ENCODE measurements at places on chromosomes 4 and X.

DNA sequence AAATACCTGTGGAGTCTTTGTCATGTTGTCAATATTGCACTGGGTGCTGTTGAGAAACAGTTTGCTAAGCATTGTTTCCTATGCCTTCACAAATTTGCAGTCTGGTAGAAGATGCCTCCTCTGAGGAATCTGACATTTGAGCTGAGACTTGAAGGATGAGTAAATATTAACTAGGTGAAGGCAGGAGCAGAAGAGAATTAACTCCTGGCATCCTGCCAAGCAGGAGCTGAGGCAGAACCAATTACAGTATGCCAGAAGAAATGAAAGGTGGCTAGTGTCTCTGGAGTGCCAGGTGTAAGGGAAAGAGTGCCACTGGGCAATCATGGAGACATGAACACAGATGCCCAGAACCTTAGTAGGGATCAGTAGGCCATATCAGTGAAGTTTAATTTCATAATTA lies 1778.2 kb upstream of the PCDH10 start:
- no peak for DNase-seq

- no peak for DNase-seq
Measured at GRCh38 chr4:183552274-183553146, 47.7 kb downstream of the ING2 start.

GRCh38 chr4:27005501-27005900 lies 144.9 kb downstream of the STIM2 start:
- DNase-seq, result no peak

- no peak for DNase-seq
Measured at GRCh38 chrX:153380691-153381090, 20.5 kb downstream of the PNMA6E start.

DNA sequence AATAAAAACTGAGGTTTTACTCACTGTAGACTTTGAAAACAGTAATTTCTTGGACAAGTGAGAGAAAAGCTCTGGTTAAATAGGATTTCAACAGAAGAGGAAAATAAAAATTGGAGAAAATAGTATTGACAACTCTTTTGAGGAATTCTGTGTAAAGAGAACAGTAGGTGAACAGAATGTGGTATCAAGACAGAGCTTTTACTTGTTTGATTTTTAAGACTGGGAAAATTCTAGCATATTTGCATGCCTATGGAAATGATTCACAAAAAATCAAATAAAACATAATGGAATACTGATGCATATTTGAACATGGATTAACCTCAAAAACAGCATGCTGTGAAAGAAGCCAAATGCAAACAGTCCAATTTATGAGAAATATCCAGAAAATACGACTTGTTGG lies 504.6 kb downstream of the KCTD8 start:
- DNase-seq, result no peak

- no peak for DNase-seq
Measured at GRCh38 chr4:58515226-58515625, 1405.0 kb upstream of the IGFBP7 start.

GRCh38 chrX:122835886-122836285 lies 348.2 kb upstream of the GRIA3 start:
- DNase-seq, result no peak

GRCh38 chrX:35380808-35381700 lies 417.1 kb upstream of the MAGEB16 start:
- no peak for DNase-seq

GRCh38 chrX:154371789-154372300 lies 2.6 kb downstream of the FLNA start:
- DNase-seq, result no peak

- no peak for DNase-seq
Measured at GRCh38 chr4:53346920-53347852, 18.7 kb downstream of the SCFD2 start.

DNA sequence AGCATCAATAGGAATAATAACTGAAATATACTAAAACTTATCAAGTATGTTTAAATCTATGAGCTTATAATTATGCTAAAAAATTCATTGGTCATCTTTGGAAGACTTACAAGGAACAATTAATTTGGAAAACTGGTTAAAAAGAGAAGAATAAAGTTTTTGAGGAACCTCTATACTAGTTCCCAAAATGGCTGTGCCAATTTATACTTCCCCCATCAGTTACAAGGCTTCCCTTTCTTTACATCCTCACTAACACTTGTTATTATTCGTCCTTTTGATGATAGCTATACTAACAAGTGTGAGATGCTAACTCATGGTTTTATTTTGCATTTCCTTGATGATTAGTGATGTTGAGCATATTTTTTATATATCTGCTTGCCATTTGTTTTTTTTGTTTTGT lies 17.1 kb downstream of the OGT start:
- no peak for DNase-seq

All from stimulated activated CD4-positive, alpha-beta T cell treated with anti-CD3 and anti-CD28 coated beads, Interleukin-2, amount 100 ng/mL, for 4 hours (primary cell).